ENCODE measurements at places on chromosomes 6 and 20.

- H3K4me3 ChIP-seq: no peak overlapping the region
- no peak overlapping the region for H3K27ac ChIP-seq
- H3K27me3 ChIP-seq: peaks cover 65% of the 10 kb centered on the region
- DNase-seq: no peak
These were observed 14.5 kb upstream of the COL12A1 start for GRCh38 chr6:75220357-75220756.

DNA sequence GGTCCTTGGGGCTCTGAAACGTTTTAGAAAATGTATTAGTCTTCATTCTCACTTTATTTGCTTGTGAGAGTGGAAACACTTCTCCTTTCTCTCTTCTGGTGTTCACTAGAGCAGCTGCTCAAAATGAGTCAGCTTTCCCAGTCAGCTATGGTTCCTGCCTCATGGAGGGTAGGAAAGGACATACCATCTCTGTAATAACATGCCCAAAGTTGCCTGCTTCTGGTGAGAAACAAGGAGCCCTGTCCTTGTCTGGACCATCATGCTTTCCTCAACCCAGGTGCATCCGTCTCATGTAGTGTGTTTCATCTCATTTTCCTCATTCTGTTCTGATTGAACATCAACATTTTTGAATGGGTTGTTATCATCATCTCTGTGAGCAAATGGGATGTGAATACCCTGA is 17.1 kb upstream of the TINAG start:
- H3K27me3 ChIP-seq: no peaks in the 10 kb centered on the region
- H3K4me1 ChIP-seq: no peaks in the 10 kb centered on the region
- H3K36me3 ChIP-seq: peaks cover 2% of the 10 kb centered on the region
- DNase-seq: no peak
- no peak overlapping the region for H3K27ac ChIP-seq

DNA sequence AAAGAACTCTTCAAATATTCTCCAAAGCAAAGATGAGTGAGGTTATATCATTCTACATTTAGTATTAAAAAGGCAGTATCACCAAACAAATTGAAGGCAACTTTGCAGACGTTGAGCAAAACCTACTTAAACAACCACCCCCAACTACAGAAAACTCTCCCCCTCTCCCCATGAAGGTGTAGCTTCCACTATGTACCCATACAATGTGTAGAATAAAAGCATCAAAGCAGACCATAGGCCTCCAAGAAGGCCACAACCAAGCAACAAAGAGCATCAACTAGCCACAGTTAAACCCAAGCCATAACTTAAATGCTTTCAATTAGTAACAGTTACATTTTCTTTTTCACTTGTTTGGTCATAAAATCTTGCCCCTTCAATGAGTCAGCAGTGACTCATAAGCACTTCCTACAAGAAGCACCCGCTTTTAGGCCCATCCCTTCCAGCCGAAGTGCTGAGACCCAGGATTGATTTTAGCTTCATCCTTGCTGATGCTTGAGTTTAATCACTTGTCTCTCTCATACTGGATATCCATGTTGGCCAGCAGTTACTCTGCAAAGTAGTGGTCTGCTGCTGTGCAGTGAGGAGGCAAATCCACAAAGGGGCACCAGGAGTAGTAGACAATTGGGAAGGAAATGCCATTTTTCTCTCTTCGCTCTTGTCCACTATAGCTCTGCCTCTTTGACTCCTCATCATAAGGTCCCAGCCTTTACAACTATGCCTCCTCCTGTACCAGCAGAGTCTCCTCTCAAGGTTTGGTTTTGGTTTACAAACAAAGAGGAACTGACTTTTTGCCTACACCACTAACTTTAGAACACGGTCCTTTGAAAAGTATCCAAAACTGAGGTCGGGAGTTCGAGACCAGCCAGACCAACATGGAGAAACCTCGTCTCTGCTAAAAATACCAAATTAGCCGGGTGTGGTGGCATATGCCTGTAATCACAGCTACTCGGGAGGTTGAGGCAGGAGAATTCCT is 8.4 kb upstream of the NUP153 start:
- H3K4me1 ChIP-seq: peaks cover 7% of the 10 kb centered on the region
- no peaks in the 10 kb centered on the region for H3K27me3 ChIP-seq
- peaks cover 2% of the 10 kb centered on the region for H3K36me3 ChIP-seq
- DNase-seq: no peak

DNA sequence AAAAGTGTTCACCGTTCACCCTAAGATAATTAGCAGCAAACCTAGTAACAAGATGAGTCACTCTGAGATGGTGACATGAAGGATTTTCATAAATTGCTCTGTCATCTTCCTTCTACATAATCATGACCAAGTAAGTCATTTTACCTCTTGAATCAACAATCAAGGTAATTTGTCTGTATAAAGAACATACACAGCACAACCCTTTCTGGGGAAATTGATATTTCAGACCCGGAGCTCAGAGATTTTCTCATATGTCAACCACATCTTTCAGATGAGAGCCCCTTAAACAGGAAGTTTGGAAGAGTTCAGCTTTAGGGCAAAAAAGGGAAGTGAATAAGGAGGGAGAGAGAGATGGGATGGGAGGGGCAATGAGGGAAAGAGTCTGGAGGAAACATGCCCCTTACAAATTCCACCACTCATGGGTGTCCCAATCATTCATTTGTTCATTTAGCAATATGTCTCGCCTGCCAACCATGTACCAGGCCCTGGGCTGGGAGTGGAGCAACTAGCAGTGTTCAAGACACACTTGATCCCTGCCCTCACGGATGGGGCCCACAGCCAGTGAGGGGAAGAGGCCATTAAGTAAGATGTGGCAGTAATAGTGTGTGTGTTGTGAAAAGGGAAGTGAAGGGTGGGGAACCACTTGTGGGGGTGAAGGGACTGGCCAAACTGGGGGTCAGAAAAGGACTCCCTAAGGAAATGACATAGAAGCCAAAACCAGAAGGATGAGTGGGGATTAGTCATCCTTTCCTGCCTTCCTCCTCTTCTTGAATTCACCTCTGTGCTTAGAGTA is 190.9 kb downstream of the MAFB start:
- no peaks in the 10 kb centered on the region for H3K36me3 ChIP-seq
- no peak overlapping the region for H3K4me3 ChIP-seq
- peaks cover 16% of the 10 kb centered on the region for H3K27me3 ChIP-seq
- DNase-seq: no peak
- no peaks in the 10 kb centered on the region for H3K4me1 ChIP-seq

GRCh38 chr6:152380351-152380767 is 256.8 kb downstream of the SYNE1 start:
- H3K4me3 ChIP-seq: no peak overlapping the region
- H3K4me1 ChIP-seq: peaks cover 14% of the 10 kb centered on the region
- H3K36me3 ChIP-seq: peaks cover 31% of the 10 kb centered on the region
- H3K27me3 ChIP-seq: no peaks in the 10 kb centered on the region
- DNase-seq: no peak

- DNase-seq: no peak
- H3K36me3 ChIP-seq: peaks cover 25% of the 10 kb centered on the region
- H3K4me1 ChIP-seq: peaks cover 43% of the 10 kb centered on the region
- peaks cover 93% of the 10 kb centered on the region for H3K27me3 ChIP-seq
- no peak overlapping the region for H3K27ac ChIP-seq
These were observed 162.1 kb upstream of the ZNF337 start for GRCh38 chr20:25858495-25859425.

Data from central memory CD8-positive, alpha-beta T cell (primary cell).